ENCODE measurements at places on chromosomes 2 and 18.

GRCh38 chr2:74747411-74748080, 86.4 kb upstream of the HK2 start:
- no peak for DNase-seq

GRCh38 chr2:168457190-168457895, 1.3 kb downstream of the CERS6 start:
- DNase-seq = no peak

DNA sequence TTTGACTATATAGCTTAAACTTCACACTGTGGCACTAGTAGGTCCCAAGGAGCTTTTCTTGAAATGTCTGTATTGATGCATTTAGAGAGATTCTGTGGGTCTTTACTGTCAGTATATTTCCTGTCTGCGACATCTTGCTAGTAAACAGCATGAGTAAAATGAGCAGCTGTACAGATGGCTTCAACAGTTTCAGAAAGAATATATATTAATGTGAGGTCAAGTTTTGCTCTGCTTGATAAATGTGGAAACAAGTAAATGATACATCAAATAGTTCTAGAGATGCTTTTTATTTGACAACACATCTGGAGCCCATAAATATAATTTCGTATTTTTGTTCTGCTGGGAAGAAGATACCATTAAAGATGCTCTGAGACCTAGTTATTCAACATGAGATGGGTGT, 310.9 kb upstream of the COL3A1 start:
- no peak for DNase-seq

DNA sequence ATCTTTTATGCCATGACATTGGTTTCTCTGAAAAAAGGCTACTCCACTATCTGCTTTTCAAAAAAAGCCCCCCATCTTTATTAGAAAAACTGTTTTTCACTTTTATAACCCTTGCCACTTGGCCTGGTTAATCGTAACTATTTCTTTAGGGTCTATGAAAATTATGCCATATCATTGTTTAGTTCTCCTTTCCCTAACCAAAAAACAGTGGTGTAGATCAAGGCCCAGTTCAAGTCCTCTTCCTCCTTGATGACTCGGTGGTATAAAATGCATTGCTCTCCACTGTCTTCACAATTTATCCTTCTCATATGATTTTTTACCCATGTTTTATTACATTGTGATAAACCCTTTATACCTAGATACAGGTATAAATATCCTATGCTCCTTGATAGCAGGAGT, 205.5 kb downstream of the ZNF521 start:
- no peak for DNase-seq

GRCh38 chr2:34627003-34627402, 1027.9 kb upstream of the FAM98A start:
- DNase-seq = peak; percentile 86

- no peak for DNase-seq
These were observed 103.5 kb downstream of the BMPR2 start for GRCh38 chr2:202479610-202480009.

GRCh38 chr2:232998666-232998985, 14.4 kb downstream of the NGEF start:
- no peak for DNase-seq

- DNase-seq = no peak
These were observed 124.7 kb downstream of the PDE1A start for GRCh38 chr2:182302174-182302573.

GRCh38 chr2:119914266-119914665, 98.6 kb upstream of the EPB41L5 start:
- no peak for DNase-seq

GRCh38 chr2:85770786-85771409, 17.1 kb downstream of the ATOH8 start:
- no peak for DNase-seq

DNA sequence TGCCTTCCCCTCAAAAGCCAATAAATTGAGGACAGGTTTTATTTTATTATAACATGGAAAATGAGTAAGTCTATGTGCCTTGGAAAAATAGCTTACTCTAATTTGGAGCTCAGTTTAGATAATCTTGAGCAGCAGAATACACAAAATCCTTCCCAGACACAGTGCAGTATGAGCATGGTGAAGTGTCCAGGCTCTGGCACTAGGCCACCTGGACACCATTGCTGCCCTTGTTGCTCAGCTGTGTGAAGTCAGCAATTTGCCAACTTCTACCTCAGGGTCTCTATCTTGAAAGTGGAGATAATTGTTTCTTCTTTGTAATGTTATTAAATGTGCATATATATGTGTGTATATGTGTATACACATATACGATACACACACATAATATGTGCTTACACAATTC, 104.9 kb upstream of the CAVIN2 start:
- DNase-seq = no peak

GRCh38 chr2:65514555-65515195, 82.3 kb upstream of the SPRED2 start:
- peak; percentile 12 for DNase-seq

Data from kidney epithelial cell (primary cell).